Amygdala (tissue), 56 donors: ENCODE measurements at places on chromosomes 2 and 18.

GRCh38 chr18:67301592-67301991 lies 214.9 kb downstream of the DSEL start:
- DNase-seq, result no peak

DNA sequence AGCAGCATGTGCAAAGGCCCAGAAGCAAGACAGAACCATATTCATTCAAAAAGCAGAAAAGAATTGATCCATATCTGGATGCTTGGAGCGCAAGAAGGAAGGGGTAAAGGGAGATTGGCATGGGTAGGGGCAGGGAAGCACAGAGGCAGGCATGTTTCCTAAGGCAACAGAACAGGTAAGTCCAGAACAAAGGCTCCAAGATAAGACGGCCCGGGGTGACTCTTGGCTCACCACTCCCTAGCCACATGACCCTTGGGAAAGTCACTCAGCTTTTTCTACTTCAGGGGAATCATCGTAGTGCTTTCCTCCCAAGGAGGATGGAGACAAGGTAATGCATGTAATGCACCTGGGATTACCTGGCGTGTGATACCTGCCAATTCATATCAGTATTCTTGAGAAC lies 37.7 kb upstream of the ST3GAL5 start:
- DNase-seq, result no peak

GRCh38 chr2:99695944-99696253 lies 206.1 kb upstream of the REV1 start:
- DNase-seq, result no peak

- no peak for DNase-seq
These were observed at the start of gene GALM for GRCh38 chr2:38665854-38666555. Gene GALM, plus strand, starts transcription at chr2:38666114. Its CDS starts 48 bp downstream, at chr2:38666162.

DNA sequence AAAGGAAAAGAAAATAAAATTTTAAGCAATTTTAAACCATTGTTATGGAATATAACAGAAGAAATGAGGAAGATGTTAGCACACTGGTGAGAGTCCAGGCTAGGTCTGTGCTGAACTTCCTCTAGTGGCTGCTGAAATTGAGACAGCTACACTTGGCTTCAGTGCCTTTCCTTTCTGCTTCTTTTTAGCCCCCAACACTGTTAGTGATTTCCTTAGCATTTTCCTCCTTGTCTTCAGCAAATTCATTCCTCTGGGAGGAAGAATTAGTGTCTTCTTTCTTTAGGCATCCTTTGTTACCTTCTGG lies 47.6 kb downstream of the ITGAV start:
- no peak for DNase-seq

GRCh38 chr2:239257511-239257937 lies 143.3 kb downstream of the HDAC4 start:
- no peak for DNase-seq

DNA sequence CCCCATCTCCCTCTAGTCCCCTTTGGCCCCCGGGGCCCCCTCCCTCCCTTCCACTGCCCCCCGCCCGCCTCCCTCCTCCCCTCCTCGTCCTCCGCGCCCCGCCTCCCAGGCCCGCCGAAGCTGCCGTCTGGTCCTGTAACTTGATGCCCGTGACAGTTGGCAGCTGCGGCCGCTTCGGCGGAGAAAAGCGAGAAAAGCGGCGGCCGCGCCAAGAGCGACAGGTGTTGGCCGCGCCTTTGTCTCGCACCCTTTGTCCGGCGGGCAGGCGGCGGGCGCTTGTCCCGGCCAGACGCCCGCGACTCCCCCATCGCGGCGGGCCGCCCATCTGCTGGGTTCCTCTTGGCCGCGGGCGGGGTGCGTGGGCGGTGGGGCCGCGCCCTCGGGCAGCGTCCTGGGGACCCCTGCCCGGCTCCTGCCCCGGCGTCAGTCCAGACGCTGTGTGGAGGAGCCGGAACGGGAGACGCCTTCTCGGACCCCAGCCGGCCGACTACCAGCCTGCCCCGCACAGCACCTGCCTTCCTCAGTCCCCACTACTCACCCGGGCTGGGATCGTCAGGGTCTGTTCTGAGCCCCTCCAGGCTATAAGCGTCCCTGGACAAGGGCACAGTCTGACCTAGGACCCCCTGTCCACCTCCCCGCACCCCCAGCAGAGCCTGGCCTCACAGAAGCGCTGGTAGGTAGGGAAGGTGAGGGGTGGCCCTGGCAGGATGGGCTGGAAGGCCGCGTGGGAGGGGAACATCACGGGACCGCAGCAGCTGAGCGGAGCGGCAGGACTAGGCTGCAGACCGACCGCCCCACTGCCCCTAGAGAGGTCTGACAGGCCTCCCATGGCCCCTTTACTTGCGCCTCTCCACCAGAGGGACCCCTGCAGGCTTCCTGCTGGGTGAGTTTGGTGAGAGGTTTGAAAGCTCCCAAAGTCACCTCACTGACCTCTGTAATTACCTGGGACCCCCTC lies 1.2 kb upstream of the HES6 start:
- no peak for DNase-seq

DNA sequence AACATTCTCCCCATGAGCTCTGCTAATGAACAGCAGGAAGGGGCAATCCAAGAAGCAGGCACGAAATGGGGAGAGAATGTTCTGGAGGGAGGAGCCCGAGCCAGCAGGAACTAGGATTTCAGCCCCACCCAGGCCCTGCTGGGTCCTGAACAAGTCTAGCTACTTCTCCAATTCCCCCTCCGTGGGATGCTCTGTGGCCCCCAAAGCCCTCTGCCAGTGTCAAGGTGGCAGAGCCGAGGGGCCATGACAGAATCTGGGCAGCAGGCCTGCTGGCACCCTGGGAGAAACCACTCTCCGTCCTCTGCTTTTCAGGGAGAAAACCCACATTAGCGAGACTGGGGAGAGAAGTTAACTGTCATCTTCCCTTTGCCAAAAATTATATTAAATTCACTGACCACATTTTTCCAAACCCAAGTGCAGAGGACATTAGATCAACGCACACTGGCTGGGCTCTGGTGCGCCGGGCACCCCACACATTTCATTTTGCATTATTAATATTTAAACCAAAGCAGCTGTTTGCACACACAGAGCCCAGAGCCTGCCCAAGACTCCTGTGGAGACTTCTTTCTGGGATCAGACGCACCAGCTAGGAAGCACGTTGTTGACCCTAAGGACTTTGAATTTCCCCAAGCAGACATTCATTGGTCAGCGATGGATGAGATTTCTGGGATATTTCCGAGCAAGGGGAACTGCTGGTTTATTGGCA lies 80.2 kb upstream of the PKDCC start:
- no peak for DNase-seq

DNA sequence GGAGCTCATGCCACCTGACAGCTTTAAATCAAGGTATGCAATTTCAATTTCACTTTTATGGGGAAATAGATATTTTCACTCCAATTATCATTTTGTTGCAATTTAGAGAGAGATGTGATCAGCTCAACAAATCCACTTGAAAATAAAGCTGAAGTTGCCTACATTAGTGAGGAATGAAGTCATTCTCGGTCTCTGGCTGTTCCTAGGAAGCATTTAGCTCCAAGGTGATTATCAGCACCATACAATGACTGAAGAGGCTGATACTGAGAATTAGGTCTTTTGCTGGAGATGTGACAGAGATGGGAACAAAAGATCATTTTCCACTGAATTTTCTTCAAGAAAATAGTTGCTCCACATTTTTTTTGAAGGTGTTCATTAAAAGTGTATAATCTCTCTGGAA lies 1303.7 kb downstream of the DPP10 start:
- no peak for DNase-seq

DNA sequence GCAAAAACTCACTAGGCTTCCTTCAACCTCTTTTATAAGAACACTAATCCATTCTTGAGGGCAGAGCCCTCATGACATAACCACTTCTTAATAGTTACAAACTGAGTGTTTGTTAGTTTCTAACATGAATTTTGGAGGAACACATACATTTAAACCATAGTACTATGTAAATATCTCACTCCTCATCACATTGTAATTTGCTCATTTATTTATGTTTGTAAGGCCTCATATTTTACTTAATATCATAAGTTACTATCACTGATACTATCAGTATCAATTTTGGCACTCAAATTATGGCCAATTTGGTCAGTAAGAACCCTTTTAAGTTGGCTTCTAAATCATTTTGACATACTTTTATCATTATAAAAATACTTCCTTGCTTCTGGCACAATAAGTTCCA lies 603.1 kb downstream of the ZEB2 start:
- DNase-seq, result no peak

GRCh38 chr18:51068105-51068504 lies 38.1 kb downstream of the SMAD4 start:
- no peak for DNase-seq

DNA sequence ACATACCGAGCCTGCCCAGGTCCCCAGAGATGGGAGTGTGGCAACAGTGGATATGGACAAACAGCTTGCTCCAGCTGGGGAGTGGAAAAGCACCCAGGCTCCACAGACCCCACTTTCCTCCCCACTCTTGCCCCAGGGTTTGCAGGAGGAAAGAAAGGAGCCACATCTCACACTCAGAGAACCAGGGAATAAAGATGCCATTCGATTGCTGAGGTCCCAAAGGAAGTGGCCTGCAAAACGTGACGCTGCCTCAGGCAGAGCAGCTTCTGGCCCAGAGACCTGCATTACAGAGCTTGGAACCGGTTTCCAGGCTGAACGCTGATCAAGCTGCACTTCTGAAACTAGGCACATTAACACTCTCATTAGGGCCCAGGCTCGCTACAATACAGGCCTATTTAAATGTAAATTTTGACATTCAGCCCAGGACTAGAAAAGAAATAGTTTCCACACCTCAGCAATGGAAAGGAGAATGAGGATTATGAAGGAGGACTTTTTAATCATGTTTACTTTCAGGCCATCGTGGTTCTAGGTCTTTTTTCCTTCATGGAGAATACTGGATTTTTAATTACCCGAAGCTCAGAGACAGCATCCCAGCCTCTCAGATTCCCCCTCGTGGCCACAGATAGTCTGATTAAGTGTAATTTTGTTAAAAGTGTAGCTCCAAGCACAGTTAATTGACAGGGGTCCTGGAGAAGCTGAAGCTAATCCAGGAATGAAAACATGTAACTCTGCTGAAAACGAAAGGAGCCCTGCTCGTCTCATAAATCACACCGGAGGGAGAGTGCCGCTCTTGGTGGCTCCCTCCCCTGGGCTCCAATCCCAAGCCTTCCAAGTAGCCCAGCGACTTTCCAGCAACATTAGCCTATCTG lies 221.3 kb upstream of the RAB6C start:
- DNase-seq, result no peak

GRCh38 chr18:35029770-35030169 lies 11.4 kb upstream of the MAPRE2 start:
- no peak for DNase-seq

GRCh38 chr2:133773854-133774653 lies 205.8 kb upstream of the NCKAP5 start:
- DNase-seq, result peak; percentile 24

GRCh38 chr2:39469807-39470206 lies 32.7 kb upstream of the MAP4K3 start:
- DNase-seq, result no peak

- DNase-seq, result no peak
These were observed 81.5 kb upstream of the PGAP1 start for GRCh38 chr2:197007716-197008628.

GRCh38 chr2:54549917-54550518 lies 93.9 kb downstream of the SPTBN1 start:
- DNase-seq, result peak; percentile 19

DNA sequence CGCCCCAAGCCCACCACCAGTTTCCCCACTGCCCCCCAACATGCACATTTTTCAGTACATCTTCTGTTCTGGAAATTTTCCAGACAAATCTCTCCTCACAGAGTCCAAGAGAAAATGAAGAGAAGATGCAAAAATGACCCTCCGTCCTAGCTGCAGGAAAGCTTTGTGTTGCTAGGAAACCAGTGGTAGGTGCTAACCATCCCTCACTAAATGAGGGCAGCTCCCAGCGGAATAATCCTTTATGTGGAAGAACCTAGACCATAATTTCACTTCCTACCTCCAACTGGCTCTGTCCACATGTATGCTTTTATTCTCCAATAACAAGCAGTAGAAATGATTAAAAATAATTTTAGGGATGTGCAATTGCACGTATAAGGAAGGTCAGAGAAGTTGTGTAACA lies 311.9 kb upstream of the EPHA4 start:
- no peak for DNase-seq

GRCh38 chr18:38358805-38359657 lies 793.4 kb upstream of the CELF4 start:
- DNase-seq, result no peak

DNA sequence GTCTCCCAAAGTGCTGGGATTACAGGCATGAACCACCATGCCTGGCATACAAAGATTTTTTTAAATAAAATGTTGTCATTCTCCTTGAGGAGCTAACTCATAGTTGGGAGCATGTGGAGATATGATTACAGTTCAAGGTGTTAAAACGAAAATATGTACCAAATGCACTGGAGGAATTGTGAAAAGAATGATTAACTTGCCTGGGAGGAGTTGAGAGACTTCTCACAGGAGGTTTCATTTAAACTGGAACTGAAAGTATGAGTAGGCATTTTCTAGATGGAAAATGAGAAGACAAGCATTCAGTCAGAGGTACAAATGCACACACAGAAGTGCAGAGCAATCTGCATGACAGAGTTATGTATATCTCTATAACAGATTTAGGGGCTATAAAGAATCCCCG lies 126.6 kb upstream of the PDE1A start:
- DNase-seq, result no peak

GRCh38 chr2:112927745-112928144 lies 16.8 kb downstream of the IL37 start:
- no peak for DNase-seq

DNA sequence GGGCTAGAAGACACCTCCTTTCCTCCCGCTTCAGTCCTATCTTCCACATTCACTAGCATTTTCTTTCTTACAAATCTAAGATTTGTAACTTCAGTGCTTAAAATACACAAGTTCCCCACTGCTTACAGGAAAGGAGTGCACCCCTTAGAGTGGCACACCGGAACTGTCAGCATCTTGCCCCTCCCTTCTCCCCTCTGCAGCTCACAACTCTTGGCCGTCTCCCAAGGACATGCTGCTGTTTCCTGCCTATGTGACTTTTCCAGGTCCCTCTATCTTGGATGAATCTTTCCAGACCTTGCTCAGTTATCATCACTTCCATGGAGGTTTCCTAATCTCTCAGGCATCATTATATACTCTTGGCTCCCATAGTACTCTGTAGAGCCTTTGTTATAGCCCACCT lies 334.8 kb downstream of the CELF4 start:
- DNase-seq, result no peak

DNA sequence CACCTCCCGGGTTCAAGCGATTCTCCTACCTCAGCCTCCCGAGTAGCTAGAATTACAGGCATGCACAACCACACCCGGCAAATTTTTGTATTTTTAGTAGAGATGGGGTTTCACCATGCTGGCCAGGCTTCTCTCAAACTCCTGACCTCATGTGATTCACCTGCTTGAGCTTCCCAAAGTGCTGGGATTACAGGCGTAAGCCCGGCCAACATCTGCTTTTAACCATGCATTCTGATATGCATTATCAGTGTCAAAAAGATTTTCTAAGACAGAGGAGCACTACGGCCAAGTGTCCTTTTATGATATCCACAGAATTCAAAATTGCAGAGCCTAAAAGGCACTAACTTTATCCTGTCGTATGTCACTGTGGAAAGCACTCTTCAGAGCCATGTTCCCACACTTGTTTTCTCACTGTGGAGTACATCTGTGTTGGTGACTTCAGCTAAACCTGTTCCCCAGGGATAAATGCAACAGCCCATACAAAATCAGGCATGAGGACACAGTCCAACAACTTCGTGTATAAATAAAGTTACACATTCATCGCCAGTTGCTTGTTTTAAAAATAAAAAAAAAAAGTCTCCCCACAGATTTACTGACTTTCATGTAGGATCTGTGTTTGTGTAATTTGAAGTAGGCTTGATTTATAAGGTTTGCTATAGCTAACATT lies 56.4 kb downstream of the STK25 start:
- no peak for DNase-seq

- DNase-seq, result no peak
These were observed 24.2 kb downstream of the SNORC start for GRCh38 chr2:232894251-232894650.

- DNase-seq, result no peak
These were observed 24.2 kb upstream of the COX7A2L start for GRCh38 chr2:42385225-42385624.
